ENCODE measurements at places on chromosomes 2 and 18. TPM values are rescaled to one million over a fixed set of nuclear protein-coding genes. Genes with fewer than 3 reads are reported as not detected.

GRCh38 chr2:205574001-205574400, 108.3 kb upstream of the NRP2 start:
- no peaks in the 10 kb centered on the region for H3K4me1 ChIP-seq
- H3K4me3 ChIP-seq, result no peak overlapping the region
- H3K27ac ChIP-seq, result no peak overlapping the region
- DNase-seq, result no peak

DNA sequence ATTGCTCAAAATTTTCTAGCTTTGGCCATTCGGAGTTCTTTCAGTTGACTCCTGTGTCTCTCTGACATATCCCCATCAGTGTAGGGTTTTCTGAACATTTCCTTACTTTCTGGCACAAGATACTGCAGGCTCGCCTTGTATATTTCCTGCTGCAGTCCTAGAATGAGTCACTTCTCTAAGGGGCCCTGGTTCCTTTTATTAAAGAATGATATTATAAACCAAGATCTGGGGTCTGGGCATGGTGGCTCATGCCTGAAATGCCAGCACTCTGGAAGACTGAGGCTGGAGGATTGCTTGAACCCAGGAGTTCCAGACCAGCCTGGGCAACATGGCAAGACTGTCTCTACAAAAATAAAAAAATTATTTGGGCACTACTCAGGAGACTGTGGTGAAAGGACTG, 3.0 kb upstream of the RPL37A start:
- H3K36me3 ChIP-seq, result peaks cover 28% of the 10 kb centered on the region
- H3K27me3 ChIP-seq, result no peaks in the 10 kb centered on the region
- DNase-seq, result no peak
- no peak overlapping the region for H3K27ac ChIP-seq

- no peaks in the 10 kb centered on the region for H3K36me3 ChIP-seq
- H3K4me1 ChIP-seq, result no peaks in the 10 kb centered on the region
- H3K27me3 ChIP-seq, result no peaks in the 10 kb centered on the region
- no peak overlapping the region for H3K4me3 ChIP-seq
Observed at GRCh38 chr2:16050908-16051489, 110.6 kb downstream of the MYCN start.

GRCh38 chr2:43323857-43324256, 97.5 kb upstream of the ZFP36L2 start:
- no peak overlapping the region for H3K4me3 ChIP-seq
- peaks cover 25% of the 10 kb centered on the region for H3K36me3 ChIP-seq
- DNase-seq, result no peak
- H3K27me3 ChIP-seq, result no peaks in the 10 kb centered on the region

GPR39 gene
- not detected for total RNA-seq

Data from activated CD4-positive, alpha-beta T cell treated with anti-CD3 and anti-CD28 coated beads, Interleukin-2, amount 10 ng/mL, durations not matched to agents 7 days and 5 days (primary cell).